ENCODE measurements at places on chromosomes 7 and 10.
A peak's percentile ranks its signal among the peaks of the same experiment; 100 is the strongest.

GRCh38 chr10:30172673-30173072, 113.3 kb upstream of the JCAD start:
- no peak for DNase-seq

- DNase-seq: no peak
Observed at GRCh38 chr10:130377986-130378540, 241.9 kb downstream of the GLRX3 start.

GRCh38 chr10:95291365-95292039, 699 bp upstream of the PDLIM1 start:
- DNase-seq: no peak

- DNase-seq: no peak
Observed at GRCh38 chr7:25069900-25070443, 55.1 kb downstream of the CYCS start.

- DNase-seq: no peak
Observed at GRCh38 chr7:113730309-113730955, 188.4 kb downstream of the PPP1R3A start.

GRCh38 chr10:4686644-4686996, 139.4 kb upstream of the AKR1E2 start:
- DNase-seq: no peak

GRCh38 chr10:83184641-83185040, 954.7 kb upstream of the GHITM start:
- no peak for DNase-seq

- DNase-seq: no peak
Observed at GRCh38 chr7:92645114-92646061, 55.2 kb upstream of the FAM133B start.

DNA sequence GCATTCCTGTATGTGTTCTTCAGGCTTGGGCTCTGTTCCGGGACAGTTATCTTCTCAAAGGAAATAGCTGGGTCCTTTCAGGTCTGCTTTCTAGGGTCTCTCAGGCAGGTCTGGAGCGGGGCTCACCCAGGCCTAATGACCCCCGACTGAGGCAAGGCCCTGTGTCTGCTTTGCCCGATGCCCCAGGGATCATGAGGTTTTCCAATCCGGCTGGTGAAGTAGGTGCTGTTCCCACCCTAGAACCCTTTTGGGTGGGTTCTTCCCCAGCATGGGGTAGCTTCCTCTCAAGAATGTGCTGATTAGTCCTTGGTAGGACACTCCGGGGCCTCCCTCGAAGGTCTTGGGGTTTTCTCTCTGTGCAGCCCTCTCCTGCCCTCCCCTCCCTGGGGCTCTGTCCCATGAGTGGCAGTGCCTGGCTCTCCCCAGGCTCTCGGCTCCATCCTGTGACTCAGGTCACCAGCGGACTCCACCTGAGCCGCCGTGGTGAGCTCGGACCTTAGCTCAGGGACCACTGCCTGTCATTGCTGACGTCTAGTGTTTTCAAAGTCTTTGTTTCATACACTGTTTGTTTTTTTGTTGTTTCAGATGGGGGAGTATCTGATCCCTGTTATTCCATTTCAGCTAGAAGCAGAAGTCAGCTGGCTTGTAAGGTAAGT, 71.0 kb upstream of the NKX6-2 start:
- DNase-seq: peak; percentile 9

DNA sequence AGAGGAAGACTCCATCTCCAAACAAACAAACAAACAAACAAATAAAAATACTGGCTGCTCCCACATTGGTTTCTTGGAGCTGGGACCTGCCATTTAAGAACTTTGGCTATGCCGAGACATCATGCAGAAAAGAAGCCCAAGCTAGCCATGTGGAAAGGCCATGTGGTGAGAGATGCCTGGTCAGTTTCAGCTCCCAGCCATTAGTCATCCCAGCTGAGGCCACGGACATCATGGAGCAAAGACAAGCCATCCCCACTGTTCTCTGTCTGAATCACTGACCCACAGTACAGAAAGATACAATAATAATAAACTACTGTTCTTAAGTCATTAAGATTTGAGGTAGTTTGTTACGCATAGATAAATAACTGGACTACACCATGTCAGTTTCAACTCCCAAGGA, 70.0 kb upstream of the PCBD1 start:
- DNase-seq: no peak

DNA sequence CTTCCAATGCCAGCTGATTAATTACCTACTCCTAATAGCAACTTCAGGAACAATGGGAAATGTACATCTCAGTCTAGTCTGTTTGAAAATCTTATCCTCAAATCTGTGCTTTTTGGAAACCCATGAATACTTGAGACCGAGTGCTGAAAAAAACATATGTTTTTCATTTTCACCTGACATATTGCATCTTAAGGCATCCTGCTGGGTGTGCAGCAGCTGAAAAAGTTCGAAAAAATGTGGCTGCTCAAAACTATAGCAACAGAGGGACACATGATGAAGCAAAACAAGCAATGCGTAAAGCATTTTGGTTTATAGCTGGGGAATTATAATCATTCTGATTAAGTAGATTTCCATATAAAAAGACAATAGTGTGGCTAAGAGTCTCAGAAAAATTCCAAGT, 218.0 kb downstream of the CREB5 start:
- DNase-seq: no peak

- DNase-seq: no peak
Observed at GRCh38 chr7:99557940-99558305, 519 bp upstream of the ZNF655 start.

GRCh38 chr7:31029251-31030042, 22.7 kb upstream of the ADCYAP1R1 start:
- no peak for DNase-seq

DNA sequence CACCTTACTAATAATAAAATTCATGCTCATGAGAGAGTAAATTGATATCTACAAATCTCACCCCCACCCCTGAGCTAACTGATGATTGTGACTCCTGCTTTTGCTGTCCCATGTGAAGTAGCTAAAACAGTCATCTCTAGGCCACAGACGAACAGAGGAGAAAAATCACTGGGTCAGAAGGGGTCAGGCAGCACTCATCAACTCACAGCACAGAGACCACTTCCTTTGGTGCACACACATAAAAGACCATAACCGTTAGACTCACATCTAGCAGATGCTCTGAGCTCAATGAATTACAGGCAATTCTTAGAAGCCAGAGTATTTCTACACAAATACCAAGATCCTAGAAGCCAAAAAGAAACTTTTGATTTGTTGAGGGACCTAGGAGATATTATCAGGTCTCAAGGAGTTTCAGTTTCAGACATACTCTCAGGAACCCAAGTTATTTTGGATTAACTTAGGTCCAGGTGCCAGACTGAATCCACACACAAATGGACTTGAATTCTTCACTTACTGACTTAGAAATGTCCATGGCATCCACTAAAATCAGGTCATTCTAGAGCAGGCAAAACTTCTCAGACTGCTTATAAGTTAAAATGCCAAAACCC, 65.0 kb upstream of the TES start:
- DNase-seq: no peak

DNA sequence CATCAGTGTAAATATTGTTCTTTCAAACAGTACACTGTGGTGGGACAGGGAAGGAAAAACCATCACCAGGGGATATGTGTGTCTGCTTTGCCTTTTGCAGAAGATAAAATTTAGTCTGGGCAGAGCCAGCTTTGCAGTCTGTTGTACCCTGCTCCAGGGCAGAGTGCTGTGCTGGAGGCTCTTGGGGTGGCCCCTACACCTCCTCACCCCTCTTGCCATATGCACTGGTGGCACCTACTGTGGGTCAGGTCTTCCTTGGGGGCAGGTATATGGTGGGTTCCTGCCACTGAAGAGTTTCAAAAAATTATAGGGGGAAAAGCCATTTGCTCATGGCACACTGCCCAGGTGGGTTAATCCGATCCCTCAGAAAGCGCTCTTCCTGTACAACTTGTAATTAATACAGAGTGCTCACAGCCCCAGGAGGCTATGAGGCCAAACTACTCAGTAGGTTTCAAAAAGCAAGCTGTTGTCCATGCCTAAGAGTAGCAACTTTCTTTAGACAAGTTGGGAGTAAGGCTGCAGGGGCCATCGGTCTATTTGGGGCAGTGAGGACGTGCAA, 112.7 kb upstream of the BMPER start:
- DNase-seq: no peak

- DNase-seq: no peak
Observed at GRCh38 chr7:74202841-74203556, 6.8 kb upstream of the LAT2 start.

DNA sequence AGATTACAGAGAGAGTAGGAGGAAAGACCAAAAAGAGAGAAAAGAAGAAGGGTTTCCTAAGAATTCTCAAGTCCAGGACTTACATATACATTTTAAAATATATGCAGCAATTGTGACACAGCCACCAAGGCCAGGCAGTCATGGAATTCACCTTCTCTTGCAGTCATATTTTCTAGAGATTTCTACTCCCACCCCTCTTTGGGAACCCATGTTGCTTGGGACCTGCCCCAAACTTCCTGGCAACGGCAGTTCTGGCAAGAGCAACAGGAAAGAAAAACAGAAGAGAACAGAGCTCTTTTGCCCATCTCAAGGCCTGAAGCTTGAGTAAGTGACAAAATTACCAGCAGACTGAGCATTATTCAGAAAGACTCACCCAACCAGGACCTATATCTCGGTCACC, 128.3 kb upstream of the ASAH2 start:
- peak; percentile 30 for DNase-seq

Data from left ventricle myocardium superior (tissue), 1 donor.